ENCODE measurements at places on chromosomes 3 and 15. TPM values are rescaled to one million over a fixed set of nuclear protein-coding genes. Genes with fewer than 3 reads are reported as not detected.

GRCh38 chr3:51891242-51892039 is 11.7 kb downstream of the IQCF1 start:
- H3K4me3 ChIP-seq: no peak overlapping the region
- no peaks in the 10 kb centered on the region for H3K4me1 ChIP-seq
- DNase-seq: no peak
- no peak overlapping the region for H3K27ac ChIP-seq

DNA sequence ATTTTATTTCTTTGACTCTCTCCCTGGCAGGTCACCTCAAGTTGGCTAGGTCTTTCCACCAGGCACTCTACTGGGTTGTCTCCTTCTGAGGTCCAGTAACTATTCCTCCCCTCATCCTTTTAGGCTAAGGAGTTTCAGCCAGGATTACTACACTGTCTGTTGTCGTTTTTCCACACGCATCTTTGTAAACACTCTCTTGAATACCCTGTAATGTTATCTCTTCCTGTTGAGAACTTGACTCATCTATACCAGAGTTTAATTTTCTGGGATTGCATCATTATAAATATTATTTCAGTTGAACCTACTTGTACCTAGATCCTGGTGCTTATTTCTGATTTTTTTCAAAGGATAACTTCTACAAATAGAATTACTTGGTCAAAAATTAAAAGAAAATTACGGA is 138.3 kb downstream of the SQOR start:
- no peaks in the 10 kb centered on the region for H3K36me3 ChIP-seq
- H3K4me3 ChIP-seq: no peak overlapping the region

GRCh38 chr3:161673866-161674265 is 177.3 kb downstream of the OTOL1 start:
- no peaks in the 10 kb centered on the region for H3K36me3 ChIP-seq
- no peak for DNase-seq
- no peak overlapping the region for H3K27ac ChIP-seq
- no peaks in the 10 kb centered on the region for H3K4me1 ChIP-seq

DNA sequence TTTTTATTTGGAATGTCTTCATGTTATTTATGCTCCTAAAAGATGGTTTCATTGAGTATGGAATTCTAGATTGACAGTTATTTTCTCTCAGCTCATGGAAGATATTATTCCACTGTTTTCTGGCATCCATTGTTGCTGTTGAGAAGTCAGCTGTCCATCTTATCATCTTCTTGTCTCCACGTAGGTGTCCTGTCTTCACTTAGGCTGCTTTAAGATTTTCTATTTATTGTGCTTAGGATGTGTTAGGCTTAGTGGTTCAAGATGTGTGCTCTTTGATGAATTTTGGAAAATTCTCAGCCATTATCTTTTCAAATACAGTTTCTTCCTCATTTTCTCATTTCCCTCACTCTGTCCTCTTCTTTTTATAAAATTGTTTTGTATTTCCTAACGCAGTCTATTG is 52.0 kb downstream of the SNRK start:
- no peaks in the 10 kb centered on the region for H3K27me3 ChIP-seq
- peaks cover 24% of the 10 kb centered on the region for H3K36me3 ChIP-seq
- no peaks in the 10 kb centered on the region for H3K4me1 ChIP-seq
- no peak overlapping the region for H3K27ac ChIP-seq
- no peak for DNase-seq
- no peak overlapping the region for H3K4me3 ChIP-seq

The ZDHHC23 gene
- 1.4 TPM for polyA plus RNA-seq
